Umbilical cord (tissue), 2 donors: ENCODE measurements at places on chromosomes 11 and 22.

DNA sequence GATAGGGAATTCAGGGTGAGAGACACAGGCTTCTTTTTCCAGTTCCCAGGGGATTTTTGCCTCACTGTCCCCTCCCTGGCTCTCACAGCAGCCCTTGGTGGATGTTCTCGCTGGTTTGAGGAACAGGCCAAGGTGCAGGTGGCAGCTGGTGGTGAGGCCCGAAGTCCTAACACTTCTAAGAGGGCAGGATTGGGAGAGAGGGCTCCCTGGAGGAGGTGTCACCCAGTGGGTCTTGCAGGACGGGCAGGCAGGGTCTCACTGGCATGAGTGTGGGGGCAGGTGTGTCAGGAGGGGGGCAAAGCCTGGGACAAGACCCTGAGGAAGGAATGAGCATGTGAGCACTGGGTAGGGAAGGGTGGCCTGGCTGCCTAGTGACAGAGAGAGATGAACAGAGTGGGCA is 9.2 kb downstream of the ADORA2A start:
- no peak for DNase-seq

DNA sequence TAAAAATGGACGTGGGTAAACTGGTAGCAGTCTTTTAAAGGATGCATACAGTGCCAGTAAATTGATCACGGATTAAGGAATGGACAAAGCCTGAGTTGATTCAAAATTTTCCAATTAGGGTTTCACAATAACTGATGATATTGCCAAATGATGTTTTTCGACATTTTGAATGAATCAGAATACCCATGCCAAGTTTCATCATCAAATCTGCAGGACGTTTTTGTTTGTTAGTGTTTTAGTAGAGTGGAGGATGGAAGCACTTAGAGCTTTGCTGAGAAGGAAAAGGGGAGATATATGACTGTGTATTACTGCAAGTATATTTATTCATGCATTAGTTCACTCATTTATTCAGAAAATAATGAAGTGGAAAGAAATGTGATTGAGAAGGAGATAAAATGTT is 78.3 kb downstream of the SLC17A6 start:
- no peak for DNase-seq

DNA sequence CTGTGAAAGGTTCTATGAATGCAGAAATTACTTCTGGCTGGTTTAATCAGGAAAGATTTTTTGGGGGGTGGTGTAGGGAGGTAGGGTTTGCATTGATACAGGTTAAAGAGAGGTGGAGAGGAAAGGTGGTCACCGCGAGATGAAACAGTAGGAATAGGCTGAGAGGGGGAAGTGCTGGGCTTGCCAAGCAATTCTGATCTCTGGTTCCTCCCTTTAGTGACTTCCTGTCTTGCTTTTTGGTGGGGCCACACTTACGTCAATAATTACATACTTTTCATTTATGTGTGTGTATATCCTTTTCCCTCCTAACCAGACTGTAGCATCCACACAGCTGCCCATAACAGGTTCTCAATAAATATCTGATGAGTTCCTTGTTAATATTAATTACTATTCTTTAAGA is 120.0 kb downstream of the CTNND1 start:
- no peak for DNase-seq

DNA sequence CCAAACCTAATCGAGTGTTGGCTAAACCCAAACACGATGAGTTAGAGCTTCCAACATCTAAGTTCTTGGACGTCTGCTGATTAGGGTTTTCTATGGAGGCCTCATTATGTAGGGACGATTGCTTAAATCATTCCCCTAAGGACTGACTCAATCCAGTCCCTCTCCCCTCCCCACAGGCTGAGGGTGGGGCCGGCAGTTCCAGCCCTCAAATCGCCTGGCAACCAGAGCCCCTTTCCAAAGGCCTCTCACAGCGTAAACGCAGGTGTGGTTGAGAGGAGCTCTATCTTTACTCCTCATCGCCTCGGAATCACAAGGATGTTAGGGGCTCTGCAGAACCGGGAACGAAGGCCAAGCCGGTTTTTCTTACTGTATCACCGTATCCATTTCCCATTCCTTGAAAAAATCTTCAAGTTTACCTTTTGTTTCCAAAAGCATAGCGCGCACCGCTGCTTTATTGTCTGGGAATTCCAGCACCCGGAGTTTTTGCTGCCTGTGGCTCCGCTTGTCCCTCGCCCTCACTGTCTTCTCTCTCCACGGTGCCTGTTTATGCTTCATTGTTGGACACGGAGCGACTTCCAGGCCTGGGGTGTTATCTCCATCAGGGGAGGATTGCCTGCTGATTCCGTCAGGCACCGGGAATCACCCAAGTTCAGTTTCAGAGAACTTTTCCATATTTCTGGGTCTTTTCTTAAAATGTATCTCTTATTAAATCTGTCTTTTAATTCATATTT is 13.8 kb upstream of the IFITM3 start:
- DNase-seq = peak; percentile 84

GRCh38 chr11:64967375-64967774 is 4.5 kb downstream of the MAJIN start:
- DNase-seq = no peak
